ENCODE measurements at places on chromosomes 12 and 14.

- no peak for DNase-seq
Observed at GRCh38 chr12:31366104-31366621, 40.2 kb upstream of the SINHCAF start.

DNA sequence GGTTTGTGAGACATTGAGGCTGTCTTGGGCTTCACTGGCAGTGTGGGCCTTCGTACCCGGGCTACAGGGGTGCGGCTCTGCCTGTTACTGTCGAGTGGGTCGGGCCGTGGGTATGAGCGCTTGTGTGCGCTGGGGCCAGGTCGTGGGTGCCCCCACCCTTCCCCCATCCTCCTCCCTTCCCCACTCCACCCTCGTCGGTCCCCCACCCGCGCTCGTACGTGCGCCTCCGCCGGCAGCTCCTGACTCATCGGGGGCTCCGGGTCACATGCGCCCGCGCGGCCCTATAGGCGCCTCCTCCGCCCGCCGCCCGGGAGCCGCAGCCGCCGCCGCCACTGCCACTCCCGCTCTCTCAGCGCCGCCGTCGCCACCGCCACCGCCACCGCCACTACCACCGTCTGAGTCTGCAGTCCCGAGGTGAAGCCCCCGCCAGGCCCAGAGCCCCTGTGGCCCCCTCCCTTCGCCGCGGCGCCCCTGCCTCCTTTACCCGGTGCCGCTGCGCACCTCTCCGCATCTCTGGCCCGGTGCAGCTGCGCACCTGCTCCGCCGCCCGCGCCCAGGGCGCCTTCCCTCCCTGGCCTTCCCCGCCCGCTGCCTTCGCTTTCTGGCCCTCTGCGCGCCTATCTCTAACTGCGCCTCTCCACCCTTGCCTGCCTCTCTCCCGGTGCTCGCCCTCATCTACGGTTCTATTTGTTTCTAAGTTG is at the start of gene ENO2:
ENO2 (plus strand) TSS at position 335 of the 701 bp plus-strand sequence. CDS start 1,253 bp downstream, outside the sequence.
- peak; percentile 59 for DNase-seq

- no peak for DNase-seq
Observed at GRCh38 chr12:49301760-49302159, 6.8 kb downstream of the PRPH start.

GRCh38 chr14:91946622-91947474 is 646 bp downstream of the FBLN5 start:
- peak; percentile 6 for DNase-seq

DNA sequence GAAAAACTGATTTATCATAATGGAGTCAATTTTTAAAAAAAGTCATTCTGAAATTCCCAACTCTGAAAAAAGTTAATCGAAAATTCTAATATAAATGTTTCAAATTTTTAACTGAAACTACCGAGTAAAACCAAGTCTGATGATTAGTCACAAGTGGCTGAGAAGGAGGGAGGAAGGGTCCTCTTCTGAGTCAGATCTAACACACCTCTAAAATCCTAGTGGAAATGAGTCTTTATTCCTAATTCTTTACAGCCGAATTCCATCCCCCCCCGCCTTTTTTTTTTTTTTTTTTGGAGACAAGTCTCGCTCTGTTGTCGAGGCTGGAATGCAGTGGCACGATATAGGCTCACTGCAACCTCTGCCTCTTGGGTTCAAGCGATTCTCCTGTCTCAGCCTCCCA is 37.9 kb downstream of the RAD9B start:
- no peak for DNase-seq

DNA sequence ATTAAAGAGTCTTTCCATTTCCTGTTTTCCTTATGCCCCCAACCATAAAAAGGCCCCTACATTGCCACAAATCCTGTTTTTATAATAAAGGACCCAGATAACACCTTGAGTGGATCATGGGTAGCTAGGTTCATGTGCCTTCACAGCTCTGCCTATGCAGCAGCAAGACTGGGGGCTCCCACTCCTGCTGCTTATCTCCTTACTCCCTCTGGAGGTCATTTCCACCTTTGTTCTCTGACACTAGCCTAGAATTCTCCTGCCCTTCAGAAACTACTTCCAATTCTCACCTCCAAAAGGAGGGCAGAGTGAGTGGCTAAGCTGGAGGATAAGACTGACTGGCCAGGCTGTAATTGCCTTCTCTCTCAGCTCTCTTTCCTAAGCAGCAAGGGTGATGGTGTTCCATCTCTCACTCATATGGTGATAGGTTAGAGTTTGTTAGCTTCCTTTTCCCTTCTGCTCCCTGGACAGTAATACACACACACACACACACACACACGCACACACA is 20.0 kb upstream of the STAC3 start:
- no peak for DNase-seq

GRCh38 chr14:43786066-43786762 is 720.9 kb downstream of the FSCB start:
- no peak for DNase-seq

GRCh38 chr12:62468397-62468796 is 1.8 kb downstream of the MON2 start:
- no peak for DNase-seq

DNA sequence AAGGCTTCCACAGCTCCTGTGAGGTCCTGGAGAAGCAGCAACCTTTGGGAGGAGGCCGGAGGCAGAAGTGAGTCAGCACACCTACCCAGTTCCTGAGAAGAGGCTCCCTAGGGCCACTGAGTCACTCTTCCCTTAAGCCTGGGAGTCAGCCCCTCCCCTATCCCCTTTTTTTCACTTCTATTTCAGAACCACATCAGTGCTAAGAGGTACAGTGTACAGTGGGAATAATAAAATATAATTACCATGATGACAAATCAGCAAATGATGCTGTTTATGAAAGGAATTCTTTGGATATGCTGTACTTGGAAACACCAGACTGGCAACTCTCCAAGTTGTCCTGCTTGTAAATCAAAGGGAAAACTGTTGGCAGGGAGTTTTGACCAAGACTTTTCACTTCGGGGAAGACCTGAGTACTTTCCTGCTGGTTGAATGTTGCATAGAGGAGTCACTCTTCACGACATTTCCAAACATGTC is 7.8 kb upstream of the TBPL2 start:
- DNase-seq: peak; percentile 6

- no peak for DNase-seq
Observed at GRCh38 chr12:126726481-126727217, 1540.3 kb upstream of the TMEM132C start.

- no peak for DNase-seq
Observed at GRCh38 chr12:65977384-65977783, 153.1 kb downstream of the HMGA2 start.

- peak; percentile 62 for DNase-seq
Observed at GRCh38 chr14:99884834-99885648, 91.8 kb downstream of the EML1 start.

GRCh38 chr14:71130491-71131179 is 223.4 kb downstream of the PCNX1 start:
- DNase-seq: peak; percentile 62

- DNase-seq: peak; percentile 63
Observed at GRCh38 chr14:56199982-56200577, 81.9 kb downstream of the PELI2 start.

- DNase-seq: no peak
Observed at GRCh38 chr12:62263966-62264365, 3.8 kb downstream of the USP15 start.

- no peak for DNase-seq
Observed at GRCh38 chr12:81558031-81558430, 201.1 kb downstream of the PPFIA2 start.

DNA sequence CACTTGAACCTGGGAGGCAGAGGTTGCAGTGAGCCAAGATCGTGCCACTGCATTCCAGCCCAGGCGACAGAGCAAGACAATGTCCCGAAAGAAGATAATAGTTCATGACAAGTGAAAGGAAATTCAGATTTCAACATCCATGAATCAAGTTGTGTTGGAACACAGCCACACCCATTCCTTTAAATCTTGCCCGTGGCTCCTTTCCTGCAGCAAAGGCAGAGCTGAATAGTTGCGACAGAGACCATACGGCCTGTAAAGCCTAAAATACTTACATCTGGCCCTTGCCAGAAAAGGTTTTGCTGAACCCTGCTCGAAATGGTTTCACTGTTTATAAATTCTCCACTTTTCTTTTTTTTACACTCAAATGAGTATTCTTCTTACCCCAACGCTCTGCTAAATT is 17.7 kb upstream of the ITPK1 start:
- DNase-seq: peak; percentile 90

- DNase-seq: no peak
Observed at GRCh38 chr14:33460164-33460563, 490.7 kb downstream of the EGLN3 start.

- peak; percentile 36 for DNase-seq
Observed at GRCh38 chr12:1830981-1831963, 10.9 kb downstream of the LRTM2 start.

GRCh38 chr14:104844306-104845032 is 20.6 kb upstream of the CEP170B start:
- DNase-seq: no peak

GRCh38 chr12:131596115-131596514 is 114.8 kb upstream of the SFSWAP start:
- no peak for DNase-seq

DNA sequence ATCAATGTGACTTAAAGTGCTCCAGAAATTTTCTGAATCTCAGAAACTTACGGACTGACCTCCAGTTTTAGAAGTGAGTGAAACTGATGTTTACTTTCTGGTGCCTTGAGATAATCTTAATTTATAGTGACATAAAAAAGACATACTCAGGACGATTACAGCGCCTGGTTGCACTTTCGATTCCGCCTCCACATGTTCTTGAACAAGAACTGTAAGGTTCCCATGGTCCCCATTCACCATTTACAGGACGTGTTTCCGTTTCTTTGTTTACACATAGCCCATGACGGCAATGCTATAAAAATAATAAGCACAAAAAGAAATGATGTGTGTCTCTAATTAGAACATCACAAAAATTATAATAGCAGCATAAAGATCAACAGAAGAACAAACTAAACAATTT is 98.2 kb downstream of the ADAMTS20 start:
- DNase-seq: no peak

- DNase-seq: no peak
Observed at GRCh38 chr12:40106655-40107054, 774 bp upstream of the SLC2A13 start.

DNA sequence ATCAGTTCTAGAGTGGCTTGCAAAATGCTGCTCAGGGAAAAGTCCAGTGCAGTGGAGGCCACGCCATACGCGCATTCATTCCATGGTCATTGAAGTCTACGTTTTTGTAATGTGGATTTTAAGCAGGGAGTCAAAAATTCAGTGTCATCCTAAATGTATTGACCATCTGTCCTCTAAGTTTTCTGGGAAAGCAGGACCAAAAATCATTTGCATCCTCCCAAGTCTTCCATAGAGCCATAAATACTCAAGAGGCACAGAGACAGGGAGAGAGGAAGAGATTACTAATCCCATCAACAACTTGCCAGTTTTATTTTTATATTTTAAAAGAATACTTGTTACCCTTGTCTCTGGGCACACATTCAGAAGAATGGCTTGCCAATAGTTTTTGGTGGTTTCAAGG is 36.9 kb downstream of the RHOJ start:
- DNase-seq: no peak

GRCh38 chr14:70098250-70098809 is 90.4 kb downstream of the SLC8A3 start:
- no peak for DNase-seq

DNA sequence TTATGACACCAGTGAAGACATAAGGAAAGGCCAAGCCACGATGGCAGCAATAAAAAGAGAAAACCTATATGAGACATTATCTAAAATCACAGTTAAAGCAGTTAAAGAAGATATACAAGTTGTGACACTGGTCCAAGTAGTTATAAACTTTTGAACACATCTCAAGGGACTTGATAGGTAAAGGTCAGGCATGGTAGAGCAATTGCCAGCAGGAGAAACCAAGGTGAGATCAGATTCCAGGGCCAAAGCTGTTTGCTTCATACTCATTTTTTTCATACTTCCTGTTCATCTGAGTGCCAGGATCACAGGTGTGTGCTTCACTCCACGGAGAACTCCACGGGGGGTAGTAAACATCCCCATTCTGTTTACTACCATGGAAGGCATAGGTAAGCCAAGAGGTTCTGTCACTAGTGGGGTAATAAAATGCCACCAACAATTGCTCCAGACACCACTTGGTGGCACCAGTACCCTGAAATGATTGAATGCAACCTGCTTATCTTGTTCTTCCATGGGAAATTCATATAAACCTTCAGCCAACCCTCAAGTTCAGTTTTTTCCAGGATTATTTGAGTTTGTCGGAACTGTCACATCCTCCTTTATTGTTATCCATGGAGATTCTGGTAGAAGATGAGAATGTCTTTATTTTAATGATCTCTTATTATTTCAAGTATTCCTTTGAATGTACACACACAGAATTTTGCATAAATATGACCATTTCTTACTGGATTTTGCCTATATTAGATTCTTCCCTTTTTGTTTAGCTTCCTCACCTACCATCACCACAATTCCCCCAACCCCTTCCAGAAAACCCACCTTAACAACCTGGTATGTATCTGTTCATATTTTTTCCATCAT is 59.2 kb upstream of the TSPAN8 start:
- DNase-seq: no peak

DNA sequence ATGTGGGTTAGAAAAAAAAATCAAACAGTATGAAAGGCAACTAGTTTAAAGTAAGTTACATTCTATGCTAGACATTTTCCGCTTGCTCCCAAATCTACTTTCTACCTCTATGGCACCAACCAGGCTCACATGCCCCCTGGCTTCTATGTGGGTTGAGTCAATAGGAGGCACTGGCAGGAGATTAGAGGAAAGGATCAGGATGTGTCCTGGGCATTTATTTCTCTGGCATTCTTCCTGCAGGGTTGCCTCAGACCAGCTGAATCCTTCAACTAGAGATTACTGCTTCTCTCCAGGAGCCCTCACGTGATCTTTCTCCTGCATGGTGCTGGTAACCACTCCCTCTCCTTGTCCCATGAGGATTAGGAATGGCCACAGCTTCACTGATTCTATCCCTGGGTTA is 14.9 kb upstream of the CCDC60 start:
- no peak for DNase-seq

DNA sequence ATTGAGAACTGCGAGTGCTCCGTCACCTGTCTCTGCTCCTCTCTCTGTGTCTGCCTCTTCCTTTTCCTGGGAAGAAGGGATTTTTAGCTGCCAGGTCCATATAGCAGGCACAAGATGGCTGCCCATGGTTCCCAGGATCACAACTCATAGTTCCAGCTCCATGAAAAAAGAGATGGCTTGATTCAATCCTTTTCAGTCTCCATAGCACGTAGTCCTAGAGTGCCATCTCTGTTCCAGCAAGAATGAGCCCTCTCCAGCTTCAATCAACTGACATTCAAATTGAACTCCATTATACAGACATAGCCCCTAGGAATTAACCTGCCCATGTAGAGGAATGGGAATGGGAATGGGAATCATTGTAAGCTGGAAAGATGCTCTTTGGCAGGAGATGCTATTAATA is 34.7 kb upstream of the RTRAF start:
- no peak for DNase-seq

- no peak for DNase-seq
Observed at GRCh38 chr14:60220917-60221316, 28.1 kb upstream of the PPM1A start.

DNA sequence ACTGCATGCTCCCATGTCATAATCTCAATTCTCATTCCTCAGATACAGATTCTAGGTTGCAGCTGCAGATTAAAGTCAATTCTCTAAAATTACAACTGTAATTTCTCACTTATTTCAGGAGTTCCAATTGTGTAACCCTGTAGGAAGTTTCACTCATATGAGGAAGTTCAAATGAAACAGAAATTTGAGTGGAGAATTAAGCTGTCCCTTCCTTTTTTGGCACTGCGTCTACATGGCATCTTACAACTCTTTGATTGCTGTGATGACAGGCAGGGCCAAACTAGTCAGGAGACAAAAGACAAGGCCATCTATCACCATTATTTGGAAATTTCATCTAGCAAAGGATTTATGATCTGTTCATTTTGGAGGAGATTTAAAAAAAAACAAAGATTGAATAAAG is 13.3 kb upstream of the GRIP1 start:
- peak; percentile 87 for DNase-seq

- DNase-seq: no peak
Observed at GRCh38 chr14:75044322-75044721, 6.9 kb downstream of the MLH3 start.

All from inflammatory macrophage treated with lipopolysaccharide for 4 hours (primary cell).